ENCODE measurements at places on chromosomes 2 and 18. TPM values are rescaled to one million over a fixed set of nuclear protein-coding genes. Genes with fewer than 3 reads are reported as not detected.

DNA sequence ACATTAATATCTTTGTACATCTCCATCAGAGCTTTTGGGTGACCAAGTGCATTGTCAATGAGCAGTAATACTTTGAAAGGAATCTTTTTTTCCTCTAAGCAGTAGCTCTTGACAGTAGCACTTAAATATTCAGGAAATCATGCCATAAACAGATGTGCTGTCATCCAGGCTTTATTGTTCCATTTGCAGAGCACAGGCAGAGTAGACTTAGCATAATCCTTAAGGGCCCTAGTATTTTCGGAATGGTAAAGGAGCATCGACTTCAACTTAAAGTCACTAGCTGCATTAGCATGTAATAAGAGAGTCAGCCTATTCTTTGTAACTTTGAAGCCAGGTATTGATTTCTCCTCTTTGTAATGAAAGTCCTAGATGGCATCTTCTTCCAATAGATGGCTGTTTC lies 121.8 kb upstream of the CWC22 start:
- DNase-seq: no peak

DNA sequence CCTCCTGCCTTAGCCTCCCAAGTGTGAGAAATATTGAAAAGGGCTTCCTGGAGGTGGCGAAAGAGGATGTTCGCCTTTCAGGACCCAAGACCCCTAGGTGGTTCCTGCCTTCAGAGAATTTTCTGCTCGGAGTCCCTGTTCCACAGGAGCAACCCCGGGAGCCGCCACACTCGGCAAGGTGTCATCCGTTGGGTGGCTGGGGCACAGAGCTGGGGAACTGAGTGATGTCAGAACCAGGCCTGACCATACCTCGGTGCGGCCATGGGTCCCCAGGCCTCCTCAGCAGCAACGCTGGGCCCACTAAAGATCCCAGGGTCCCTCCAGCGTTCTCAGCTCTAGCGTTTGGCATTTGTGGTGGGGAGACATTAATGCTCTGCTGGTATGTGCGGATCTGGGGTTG lies 23.7 kb upstream of the TAF1B start:
- DNase-seq: no peak

DNA sequence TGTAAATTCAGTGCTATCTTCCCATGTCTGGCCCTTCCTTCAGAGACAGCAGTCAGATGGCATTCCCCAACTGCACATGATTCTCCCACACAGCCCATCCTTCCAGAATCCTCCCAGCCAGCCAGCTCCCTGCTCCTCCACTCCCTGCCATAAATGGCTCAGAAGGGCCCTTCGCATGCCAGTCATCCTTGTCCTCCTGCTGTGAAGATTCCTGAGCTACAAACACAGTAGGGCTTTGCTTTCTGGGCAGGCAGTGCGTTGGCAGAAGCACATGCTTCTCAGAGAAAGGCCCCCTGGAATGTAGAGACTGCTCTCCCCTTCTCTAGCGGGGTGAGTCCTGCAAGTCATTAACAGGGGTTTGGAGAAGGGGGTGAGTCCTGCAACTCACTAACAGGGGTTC lies 71.9 kb downstream of the TEX51 start:
- DNase-seq: no peak

DNA sequence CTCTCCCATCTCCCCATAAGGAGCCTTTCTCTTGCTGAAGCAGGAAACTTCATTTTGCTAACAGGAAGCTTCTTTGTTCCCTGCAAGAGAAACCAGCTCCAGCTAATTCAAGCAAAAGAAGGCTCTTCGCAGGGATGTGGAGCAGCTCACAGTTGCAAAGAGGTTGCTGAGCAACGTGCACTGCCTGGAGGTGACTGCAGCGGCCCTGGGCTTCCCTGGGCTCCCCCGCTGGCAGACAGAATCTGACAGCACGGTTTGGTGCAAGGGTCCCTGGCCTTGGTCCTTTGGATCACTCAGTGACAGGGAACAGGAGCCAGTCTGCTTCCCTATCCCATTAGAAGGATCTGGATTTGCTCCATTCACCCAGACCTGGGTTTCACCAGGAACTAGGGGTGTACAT lies 25.8 kb downstream of the GPR55 start:
- no peak for DNase-seq

DNA sequence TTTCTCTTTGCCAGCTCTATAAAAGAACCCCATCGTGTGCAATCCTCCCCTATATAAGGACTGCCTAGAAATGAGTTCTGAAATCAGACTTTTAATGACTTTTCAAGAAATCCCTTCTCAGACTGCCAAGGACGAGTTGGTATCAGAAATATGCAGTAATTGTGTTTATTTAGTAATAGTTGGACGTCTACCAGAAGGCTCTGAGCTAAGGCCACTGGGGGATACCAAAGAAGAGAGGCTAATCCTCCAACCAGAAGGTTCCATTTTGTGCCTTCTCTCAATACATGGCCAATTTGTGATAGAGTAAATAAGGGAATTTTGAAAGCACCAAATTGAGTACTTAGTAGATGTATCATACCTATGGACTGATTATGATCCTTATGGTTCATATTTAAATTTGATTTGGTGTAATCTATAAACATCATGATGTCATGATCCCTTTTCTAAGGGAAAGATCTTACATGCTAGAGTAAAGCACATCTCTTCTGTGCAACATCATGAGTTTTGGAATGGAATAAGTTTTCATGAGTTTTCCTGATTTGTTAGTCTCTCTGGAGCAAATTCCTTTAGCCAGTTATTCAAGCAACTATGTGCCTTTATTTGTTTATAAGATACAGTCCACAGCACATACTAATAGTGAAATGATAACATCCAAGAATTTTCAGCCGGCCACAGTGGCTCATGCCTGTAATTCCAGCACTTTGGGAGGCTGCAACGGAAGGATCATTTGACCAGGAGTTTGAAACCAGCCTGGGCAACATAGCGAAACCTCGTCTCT lies 82.2 kb upstream of the LTBP1 start:
- DNase-seq: no peak

DNA sequence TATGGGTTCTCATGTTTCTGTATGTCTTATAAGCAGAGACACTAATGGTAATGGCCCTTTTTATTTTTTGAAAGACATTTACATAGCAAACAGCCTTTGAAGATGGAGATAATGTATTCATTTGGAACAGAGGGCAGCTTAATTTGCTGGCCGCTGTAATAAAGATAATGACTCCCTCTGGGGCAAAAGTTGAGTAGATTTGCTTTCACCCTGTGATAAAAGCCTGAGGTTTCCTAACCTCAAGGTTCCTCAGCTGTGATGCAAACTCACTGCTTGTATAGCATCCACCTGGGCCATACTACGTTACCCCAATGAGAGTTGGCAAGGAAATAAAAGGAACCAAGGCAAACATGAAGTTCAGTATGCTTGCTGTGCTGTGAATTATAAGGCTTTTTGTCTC lies 54.8 kb downstream of the TEX51 start:
- no peak for DNase-seq

DNA sequence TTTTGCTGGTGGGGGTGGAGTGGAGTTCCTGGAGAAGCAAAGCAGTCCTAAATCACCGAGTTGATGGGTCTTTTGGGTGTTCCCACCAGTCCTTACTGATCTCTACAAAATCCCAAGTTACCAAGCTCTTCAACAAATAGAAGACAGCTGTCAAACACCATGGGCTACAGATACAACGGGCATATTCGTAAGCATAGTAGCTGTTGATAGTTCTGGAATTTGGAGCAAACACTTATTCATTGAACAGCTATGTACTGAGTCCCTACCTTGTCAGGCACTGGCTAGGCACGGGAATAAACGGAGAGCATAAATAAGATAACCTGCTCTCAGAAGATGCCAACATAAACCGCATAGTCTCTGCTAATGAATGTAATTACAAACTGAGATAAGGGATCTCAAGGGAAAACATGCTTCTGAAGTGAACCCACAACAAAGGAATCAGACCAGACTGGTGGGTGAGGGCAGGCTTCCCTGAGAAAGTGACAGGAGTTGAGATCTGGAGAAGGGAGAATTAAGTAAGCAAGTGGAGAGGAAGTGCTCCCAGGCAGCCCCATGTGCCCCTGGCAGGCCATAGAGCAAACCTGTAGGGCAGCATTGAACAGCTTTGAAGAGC lies 947 bp upstream of the ANKRD44 start:
- DNase-seq: no peak

- DNase-seq: no peak
Observed at GRCh38 chr2:96789245-96789617, 26.8 kb upstream of the CNNM3 start.

DNA sequence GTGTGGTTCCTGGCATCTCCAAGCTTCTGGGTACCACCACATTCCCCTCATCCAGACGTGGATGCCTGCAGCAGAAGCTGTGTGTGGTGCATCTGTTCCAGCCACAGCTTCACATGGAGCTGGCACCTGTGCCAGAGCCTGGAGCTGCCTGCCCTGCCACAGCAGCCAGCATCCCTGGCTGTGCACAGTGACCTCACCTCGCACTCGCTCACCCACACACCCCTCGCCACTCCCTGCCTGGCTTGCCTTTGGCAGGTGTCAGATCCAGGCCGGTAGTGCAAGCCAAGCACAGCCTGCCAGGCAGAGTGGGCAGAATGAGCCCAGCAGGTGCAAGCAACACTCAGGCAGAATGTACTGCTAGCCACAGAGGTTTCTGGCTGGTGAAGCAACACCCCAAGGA lies 59.9 kb upstream of the DYNC1I2 start:
- DNase-seq: no peak

DNA sequence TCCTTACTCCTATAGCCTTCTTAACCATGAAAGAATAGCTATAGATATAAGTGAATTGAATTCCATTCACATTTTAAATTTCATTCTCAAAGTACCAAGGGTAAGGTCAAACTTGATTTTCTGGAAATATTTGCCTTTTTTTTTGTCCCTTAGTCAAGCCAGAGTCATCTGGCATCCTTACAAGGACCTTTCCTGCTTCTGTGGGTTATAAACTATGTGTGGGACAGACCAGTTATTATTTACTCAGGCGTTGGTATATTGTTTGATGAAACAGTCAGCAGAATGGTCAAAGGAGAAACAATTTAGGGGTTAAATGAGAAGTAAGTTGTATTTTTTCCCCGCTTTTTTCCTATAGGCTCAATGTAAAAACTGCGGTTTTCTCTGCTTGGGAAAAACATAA lies 1103.2 kb upstream of the ZEB2 start:
- DNase-seq: no peak

DNA sequence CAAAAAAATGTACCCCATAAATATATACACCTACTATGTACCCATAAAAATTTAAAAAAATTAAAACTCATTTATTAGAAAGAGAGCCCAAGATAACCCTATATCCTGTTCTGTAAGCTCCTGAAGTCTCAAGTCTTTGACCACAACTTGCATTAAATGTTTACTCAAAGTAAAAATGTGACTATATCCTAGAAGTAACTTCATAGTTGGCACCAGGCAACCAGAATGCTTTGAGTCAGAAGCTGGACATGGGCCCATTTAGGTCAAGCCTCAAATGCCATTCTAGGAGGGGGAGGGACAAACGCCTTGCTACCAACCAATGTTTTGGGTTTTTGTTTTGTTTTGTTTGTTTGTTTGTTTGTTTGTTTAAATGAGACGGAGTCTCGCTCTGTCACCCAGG lies 9.3 kb upstream of the TBC1D8 start:
- DNase-seq: no peak

GRCh38 chr2:194718881-194719280 lies 938.1 kb upstream of the SLC39A10 start:
- DNase-seq: no peak

GRCh38 chr18:75694292-75694691 lies 266.8 kb upstream of the SMIM21 start:
- no peak for DNase-seq

DNA sequence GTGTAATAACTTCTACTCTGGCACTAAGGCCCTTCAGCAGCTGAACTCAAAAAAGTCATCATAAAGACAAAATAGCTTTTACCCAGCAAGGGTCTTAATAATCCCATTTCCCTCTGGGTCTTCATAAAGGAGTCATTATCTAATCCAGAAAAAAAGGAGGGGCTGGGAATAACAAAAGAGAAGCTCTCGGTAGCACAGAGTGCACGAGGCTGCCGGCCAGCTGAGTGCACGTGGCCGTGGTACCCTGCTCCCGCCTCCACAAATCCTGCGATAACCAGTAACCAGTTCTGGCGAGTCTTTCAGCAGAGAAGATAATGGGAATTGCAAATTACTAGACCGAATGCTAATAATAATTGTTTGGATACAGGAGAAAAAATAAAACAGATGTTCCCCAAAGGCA lies 7.5 kb downstream of the NRP2 start:
- DNase-seq: no peak

DNA sequence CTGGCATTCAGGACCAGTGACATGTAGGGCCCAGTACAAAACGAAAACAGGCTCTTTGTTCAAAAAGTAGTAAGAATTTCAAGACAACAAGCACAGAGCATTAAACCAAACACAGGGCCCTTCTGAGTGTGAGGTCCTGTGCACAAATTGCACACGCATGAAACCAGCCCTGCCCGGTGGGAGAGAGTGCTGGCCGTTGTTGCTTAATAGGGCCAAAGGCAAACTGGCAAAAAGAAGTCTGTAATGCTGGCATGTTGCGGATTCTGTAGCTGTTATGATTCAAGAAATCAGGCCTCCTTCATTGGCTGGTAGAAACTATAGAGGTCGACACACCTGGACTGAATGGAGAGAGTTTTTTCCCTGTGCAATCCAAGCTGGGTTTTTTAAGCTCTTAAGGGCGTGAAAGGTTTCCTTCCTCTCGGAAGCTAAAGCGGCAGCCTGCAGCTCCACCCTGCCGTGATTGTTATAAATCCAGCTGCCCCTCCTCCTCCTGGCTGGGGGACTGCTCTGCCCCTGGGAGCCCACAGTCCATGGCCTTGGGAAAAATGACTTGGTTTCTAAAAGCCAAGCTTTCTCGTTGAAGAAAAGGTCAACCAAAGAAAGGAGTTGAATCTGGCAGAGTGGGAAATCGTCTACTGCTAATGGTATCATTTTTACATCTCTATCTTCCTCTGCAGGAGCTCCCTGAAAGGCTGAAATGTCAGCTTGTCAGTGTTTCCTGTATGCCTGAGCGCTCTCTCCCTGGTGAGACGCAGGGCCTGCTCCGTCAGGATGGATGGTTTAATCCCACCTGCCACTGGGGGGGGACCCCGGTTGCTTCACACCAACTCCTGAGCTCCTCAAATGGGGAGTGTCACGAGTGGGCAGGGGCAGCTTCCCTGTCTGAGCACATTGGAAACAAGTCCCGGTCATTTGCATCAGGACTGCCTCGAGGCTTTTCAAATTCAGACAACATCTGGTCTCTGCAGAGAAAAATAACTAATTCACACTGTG lies 143.6 kb downstream of the ALPK2 start:
- DNase-seq: peak; percentile 49

Gene INHA
- 3.3 TPM for total RNA-seq

Gene GULP1
- 135 TPM for total RNA-seq

Gene ALLC
- not detected for total RNA-seq

Gene GALNT3
- 49.9 TPM for total RNA-seq

Gene ZSWIM2
- not detected for total RNA-seq

Gene RTP5
- total RNA-seq: not detected

Gene CELF4
- total RNA-seq: 3.2 TPM

Gene ABCG8
- total RNA-seq: 4.7 TPM

Gene GLI2
- total RNA-seq: 5.8 TPM

Gene FER1L5
- 0.28 TPM for total RNA-seq

Gene CTLA4
- not detected for total RNA-seq
